Activated naive CD4-positive, alpha-beta T cell treated with anti-CD3 and anti-CD28 coated beads for 36 hours (primary cell): ENCODE measurements at places on chromosomes 7 and 10. TPM values are rescaled to one million over a fixed set of nuclear protein-coding genes. Genes with fewer than 3 reads are reported as not detected.

The MUC3A gene
- total RNA-seq: not detected

The CPVL gene
- not detected for total RNA-seq

The NPY gene
- total RNA-seq: not detected

The CTNNA3 gene
- total RNA-seq: not detected

DNA sequence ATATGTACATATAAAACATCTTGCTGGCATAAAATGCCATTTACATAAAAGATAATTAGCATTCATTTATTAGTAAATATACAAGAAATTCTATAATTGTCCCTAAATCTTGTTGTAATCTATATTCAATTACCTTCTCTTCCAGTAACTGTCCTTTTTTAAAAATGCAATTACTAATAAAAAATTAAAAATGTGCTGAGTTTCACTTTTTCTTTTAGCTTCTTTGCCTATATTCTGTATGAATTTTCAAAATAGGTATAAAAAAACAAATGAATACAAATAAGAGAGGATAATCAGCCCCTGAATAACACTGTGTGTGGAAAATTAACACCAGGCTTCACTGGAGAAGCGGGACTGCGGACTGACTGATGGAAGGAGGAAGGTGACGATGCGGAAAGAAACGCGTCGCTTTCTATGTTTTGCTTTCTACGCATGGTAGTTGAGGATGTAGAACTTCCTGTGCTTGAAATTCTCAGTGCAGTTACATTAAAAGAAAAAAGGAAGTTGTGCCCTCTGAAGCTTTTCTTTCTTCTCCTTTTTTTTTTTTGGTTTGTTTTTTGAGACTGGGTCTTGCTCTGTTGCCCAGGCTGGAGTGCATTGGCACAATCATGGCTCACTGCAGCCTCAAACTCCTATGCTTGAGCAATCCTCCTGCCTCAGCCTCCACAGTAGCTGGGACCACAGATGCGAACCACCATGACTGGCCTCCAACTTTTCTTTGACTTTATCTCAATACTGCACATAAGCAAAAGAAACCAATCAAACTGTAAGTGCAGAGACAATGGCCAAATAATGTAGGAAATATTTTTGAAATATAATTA, 7.4 kb upstream of the ZMYND11 start:
- H3K4me1 ChIP-seq: peaks cover 6% of the 10 kb centered on the region
- H3K4me3 ChIP-seq: peak overlapping the region; percentile 68
- no peaks in the 10 kb centered on the region for H3K36me3 ChIP-seq

GRCh38 chr10:69179089-69179742, 818 bp upstream of the SUPV3L1 start:
- no peaks in the 10 kb centered on the region for H3K36me3 ChIP-seq
- peak overlapping the region; percentile 92 for H3K4me3 ChIP-seq
- peak overlapping the region; percentile 98 for H3K27ac ChIP-seq
- no peaks in the 10 kb centered on the region for H3K27me3 ChIP-seq
- DNase-seq: peak; percentile 11

DNA sequence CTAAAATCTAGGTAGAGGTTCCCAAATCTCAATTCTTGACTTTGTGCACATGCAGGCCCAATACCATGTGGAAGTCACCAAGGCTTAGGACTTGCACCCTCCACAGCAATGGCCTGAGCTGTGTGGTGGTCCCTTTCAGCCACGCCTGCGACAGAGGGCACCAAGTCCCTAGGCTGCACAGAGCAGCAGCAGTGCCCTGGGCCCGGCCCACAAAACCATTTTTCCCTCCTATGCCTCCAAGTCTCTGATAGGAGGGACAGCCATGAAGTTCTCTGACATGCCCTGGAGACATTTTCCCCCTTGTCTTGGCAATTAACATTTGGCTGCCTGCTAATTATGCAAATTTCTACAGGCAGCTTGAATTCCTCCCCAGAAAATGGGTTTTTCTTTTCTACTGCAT, 375.5 kb downstream of the SORCS1 start:
- no peak overlapping the region for H3K27ac ChIP-seq
- no peak for DNase-seq
- H3K4me3 ChIP-seq: no peak overlapping the region
- H3K27me3 ChIP-seq: no peaks in the 10 kb centered on the region
- no peaks in the 10 kb centered on the region for H3K4me1 ChIP-seq

DNA sequence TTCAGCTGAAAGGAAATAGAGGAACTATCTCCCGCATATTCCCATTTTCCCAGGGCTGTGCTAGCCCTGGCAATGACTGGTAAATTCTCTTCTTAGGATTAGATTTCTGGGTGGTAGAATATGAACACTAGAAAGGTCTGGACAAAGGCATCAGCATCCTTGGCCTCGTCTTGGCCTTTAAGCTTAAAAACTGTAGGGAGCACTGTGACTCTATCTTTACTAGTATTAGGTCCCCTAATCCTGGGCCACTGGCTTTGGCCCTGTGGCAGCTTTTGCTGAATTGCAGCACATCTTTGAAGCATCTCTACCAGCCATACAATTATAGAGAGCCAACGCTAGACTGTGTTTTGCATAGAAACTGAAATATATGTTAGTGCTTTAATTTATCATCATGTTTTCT, 41.5 kb upstream of the EBLN1 start:
- H3K27me3 ChIP-seq: peaks cover 4% of the 10 kb centered on the region
- no peak overlapping the region for H3K4me3 ChIP-seq
- peak; percentile 40 for DNase-seq
- H3K36me3 ChIP-seq: no peaks in the 10 kb centered on the region
- peaks cover 25% of the 10 kb centered on the region for H3K4me1 ChIP-seq

DNA sequence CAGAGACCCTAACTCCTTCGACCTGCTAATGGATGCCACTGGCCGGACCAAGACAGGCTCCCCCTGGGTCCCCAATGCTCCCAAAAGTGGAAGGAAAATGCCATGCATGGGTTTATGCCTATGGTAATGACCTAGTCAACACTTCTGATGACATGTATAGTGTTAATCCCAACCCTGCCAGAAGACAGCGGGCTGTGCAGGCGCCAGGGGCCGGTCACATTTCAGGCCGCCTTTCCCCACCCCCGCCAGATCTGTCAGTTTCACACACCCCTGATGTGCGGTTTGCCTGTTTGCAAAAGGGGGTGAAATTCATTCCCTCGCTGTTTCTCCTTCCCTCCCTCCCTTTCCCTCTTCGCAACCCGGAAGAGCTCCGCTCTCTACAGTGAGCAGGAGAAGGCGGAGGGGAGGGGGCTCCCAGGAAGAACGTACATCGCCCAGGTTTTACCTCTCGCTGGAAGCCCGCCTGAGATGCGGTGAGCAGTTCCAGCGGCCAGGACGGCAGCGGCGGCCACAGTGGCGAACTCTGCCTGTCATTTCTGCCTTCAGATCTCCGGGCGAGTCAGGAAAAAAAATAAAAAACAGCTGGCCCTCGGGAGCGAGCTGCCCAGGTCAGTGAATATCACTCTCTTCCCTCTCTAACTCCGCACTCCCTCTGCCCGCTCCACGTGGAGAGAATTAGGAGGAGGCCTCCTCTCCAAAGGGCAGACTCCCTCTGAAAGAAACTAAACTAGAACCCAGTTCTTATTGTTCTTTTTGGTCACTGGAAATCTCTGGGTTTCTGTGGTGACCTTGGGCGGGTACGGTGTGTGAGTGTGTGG, 9.4 kb upstream of the GATA3 start:
- no peak overlapping the region for H3K27ac ChIP-seq
- H3K27me3 ChIP-seq: peaks cover 85% of the 10 kb centered on the region
- no peak for DNase-seq
- no peaks in the 10 kb centered on the region for H3K36me3 ChIP-seq
- H3K4me3 ChIP-seq: peak overlapping the region; percentile 49

DNA sequence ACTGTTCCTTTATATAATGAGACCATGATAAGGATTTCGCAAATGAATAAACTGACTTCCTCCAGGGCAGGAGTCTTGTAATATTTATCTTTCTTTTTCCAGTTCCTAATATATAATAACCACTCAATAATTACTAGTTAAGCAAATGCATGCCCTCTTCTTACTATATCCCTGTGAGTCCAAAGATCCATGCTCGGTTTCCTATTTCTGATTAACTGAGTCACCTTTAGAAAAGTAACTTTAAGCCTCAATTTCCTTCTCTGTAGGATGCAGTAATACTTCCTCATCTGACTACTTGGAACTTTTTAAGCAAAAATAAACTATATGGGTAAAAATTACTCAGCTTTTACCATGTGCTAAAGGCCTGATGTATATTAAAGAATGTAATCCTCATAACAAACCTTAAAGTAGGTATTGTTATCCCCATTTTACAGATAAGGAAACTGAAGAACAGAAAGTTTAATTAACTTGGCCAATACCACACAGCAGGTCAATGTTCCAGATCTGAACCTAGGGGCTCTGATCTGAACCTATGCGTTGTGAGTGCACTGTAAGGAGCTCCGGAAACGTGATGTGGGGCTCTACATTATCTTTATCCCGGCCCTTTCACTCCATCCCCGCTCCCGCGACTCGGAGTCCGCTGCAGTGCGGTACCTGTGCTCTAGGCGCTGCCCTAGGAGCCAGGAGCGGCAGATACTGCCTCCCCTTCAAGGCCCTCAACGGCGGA, 458 bp downstream of the COX15 start:
- H3K4me1 ChIP-seq: peaks cover 31% of the 10 kb centered on the region
- peaks cover 30% of the 10 kb centered on the region for H3K36me3 ChIP-seq
- peak overlapping the region; percentile 96 for H3K27ac ChIP-seq

DNA sequence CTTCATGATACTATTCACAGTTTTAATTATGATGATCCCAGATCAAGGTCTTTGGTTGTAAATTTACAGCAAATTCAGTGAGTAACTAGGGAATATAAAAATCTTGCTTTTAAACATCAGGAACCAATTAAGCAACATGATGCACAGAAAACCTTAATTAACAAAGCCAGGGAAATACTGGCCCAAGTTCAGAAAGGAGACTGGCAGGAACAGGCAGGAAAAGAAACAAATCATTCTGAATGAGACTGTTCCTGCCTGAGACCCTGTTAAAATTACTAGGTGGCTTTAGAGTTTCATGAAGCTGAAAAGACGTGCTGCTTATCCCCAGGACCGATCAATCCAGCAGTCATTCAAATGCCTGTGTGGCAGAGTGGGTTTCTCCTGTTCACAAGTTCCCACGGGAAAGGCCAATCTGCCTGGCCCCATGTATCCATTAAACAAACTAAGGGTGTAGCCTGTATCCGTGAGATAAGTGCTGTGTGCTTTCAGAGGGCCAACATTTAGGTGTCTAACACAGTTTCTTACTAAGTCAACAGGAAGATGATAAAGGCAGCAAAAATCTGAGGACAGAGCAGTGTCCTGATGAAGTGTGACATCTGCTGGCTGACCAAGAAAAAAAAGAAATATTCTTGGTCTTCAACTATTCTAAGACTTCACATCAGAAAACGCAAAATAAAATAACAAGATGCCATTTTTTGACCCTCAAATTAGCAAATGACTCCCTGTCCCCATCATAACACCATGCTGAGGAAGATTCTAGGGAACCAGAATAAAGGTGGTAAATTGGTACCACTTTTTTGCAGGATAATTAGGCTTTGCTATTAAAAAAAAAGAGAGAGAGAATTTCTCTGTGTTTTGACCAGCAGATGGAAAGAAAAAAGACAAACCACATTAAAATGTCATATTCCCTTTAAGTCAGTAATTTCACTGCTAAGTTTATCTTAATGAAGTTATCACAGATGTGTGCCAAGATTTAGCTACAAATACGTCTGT, 34.2 kb downstream of the PUS7 start:
- DNase-seq: no peak
- H3K27ac ChIP-seq: no peak overlapping the region
- H3K4me3 ChIP-seq: no peak overlapping the region
- H3K4me1 ChIP-seq: no peaks in the 10 kb centered on the region

GRCh38 chr10:89471110-89471809, 56.9 kb downstream of the IFIT5 start:
- no peak overlapping the region for H3K4me3 ChIP-seq
- no peaks in the 10 kb centered on the region for H3K27me3 ChIP-seq
- DNase-seq: no peak
- H3K36me3 ChIP-seq: no peaks in the 10 kb centered on the region
- no peaks in the 10 kb centered on the region for H3K4me1 ChIP-seq
- no peak overlapping the region for H3K27ac ChIP-seq

DNA sequence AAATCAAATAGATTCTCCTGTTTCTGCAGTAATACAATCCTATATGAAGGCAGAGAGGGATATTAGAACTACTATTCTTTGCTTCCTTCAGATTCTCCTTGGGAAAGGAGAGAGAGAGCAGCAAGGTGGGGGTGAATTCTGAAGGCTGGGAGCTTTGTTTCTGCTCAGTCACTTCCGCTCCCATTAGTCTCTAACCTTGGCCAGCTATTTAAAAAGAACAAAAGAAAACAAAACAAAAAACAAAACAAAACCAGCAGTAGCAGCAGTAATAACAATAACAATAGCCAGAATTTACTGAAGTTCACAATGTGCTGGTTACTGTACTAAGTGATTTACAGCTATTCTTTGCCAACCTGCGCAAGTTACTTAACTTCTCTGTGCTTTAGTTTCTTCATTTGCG, 9.9 kb downstream of the GPR85 start:
- H3K4me1 ChIP-seq: no peaks in the 10 kb centered on the region
- no peak overlapping the region for H3K4me3 ChIP-seq
- no peak for DNase-seq
- H3K27ac ChIP-seq: no peak overlapping the region

DNA sequence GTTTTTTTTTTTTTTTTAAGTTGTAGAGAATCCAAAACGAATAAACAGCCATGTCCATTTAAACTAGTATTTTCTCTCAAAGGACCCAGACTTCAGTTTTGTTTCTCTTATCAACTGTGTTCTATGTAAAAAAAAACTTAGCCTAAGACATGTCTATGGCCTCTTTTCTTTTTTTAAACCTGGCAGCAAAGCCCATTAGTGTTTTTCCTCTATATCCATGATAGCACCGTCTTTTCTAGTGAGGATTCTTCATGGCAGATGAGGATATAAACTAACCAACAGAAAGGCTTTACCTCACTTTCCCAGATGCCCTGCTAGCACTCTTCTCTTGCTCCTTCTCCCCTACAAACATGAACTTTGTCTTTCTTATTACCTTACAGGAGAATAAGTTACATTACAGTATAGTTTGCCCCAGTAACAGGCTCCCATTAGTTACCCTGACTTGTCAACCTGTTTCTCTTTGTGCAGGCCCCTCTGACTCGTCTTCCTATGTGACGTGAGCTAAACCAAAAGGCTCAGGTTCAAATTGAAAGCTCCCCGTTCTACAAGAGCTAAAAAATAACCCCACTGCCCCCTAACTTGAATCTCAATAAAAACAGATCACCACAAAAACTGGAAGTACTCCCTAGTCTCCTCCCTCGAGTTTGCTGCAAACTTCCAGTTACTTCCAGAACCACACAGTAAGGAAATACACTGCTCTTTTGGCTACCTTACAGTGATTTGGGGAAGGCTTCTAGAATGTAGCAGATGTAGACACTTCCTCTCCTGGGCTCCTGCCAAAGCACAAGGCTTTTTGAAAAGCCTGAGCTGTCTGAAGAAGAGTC, 20.1 kb downstream of the P4HA1 start:
- H3K4me1 ChIP-seq: peaks cover 12% of the 10 kb centered on the region
- H3K27me3 ChIP-seq: no peaks in the 10 kb centered on the region
- no peak for DNase-seq
- H3K27ac ChIP-seq: peak overlapping the region; percentile 39
- H3K36me3 ChIP-seq: peaks cover 13% of the 10 kb centered on the region

DNA sequence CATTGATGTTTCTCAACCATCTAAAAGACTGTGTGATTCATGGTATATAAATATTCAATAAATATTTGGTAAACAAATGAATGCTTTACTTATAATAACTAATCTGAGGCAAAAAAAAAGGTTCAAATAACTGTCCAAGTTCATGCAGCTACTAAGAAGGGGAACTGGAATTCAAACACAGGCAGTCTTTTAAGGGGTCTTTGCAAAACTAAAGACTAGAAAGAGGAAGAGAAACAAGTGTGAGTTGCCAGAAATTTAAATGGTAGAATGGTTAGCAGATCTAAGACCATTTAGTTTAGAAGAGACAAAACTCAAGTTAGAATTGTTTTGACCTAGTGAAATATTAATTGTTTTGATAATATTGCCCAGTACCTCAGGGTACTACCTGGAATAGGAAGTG, 642.0 kb upstream of the LRRN3 start:
- no peak overlapping the region for H3K4me3 ChIP-seq
- H3K36me3 ChIP-seq: no peaks in the 10 kb centered on the region
- DNase-seq: no peak
- no peaks in the 10 kb centered on the region for H3K27me3 ChIP-seq
- no peak overlapping the region for H3K27ac ChIP-seq
